ENCODE measurements at places on chromosomes 7 and 10. TPM values are rescaled to one million over a fixed set of nuclear protein-coding genes. Genes with fewer than 3 reads are reported as not detected.

The VIM gene
- 3,936 TPM for total RNA-seq

The ADCYAP1R1 gene
- total RNA-seq: 6.1 TPM

The KLF14 gene
- total RNA-seq: 0.12 TPM

The AEBP1 gene
- 856 TPM for total RNA-seq

The SUN3 gene
- not detected for total RNA-seq

DNA sequence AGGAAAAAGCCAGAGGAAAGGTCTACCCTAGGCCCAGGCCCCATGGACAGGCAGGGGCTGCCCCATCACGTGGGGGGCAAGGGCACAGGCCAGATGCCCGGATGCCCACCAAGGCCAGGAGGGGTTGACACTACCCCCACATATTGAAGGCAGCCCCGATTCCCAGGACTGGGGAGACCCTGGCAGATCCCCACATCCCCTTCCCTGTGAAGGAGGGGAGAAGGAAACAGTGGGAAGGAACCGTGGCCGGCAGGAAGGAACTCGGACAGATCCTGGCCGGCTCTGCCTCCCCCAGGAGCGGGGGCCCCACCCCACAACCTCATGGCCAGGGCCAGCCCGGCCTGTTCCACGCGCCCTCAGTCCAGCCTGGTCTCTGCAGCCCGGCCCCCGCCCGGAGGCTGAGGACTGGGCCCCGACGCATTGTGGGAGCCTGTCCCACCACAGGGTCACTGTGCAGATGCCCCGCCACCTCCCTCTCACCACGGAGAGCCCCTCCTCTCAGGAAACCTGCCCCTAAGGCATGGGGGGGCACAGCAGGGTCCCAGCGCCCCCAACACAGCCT is 41.3 kb downstream of the PAPOLB start:
- DNase-seq: no peak
- H3K27ac ChIP-seq: no peak overlapping the region
- H3K4me1 ChIP-seq: no peaks in the 10 kb centered on the region

- no peaks in the 10 kb centered on the region for H3K27me3 ChIP-seq
- no peak for DNase-seq
- no peaks in the 10 kb centered on the region for H3K4me1 ChIP-seq
- H3K36me3 ChIP-seq: peaks cover 2% of the 10 kb centered on the region
- no peak overlapping the region for H3K27ac ChIP-seq
- H3K4me3 ChIP-seq: no peak overlapping the region
Observed at GRCh38 chr10:35486297-35486990, 118.7 kb upstream of the GJD4 start.
